ENCODE measurements at places on chromosomes 2 and 18. TPM values are rescaled to one million over a fixed set of nuclear protein-coding genes. Genes with fewer than 3 reads are reported as not detected.

DNA sequence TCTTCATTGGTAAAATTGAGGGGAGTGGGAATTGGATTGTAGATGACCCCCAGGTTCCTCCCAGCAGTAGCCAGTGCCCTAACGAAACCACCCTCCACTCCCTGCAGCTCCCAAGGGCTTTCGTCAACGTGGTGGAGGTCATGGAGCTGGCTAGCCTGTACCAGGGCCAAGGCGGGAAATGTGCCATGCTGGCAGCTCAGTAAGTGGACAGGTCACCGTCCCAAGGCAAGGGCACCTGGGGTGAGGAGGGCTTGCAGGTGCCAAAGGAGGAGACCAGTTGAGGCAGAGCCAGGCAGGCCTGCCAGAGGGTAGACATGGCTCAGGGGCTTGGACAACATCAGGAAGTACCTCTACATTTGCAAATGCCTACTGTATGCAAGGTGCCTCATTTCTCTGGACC is 122.6 kb upstream of the PPP1CB start:
- DNase-seq = no peak

The CDCA7 gene
- 0.34 TPM for polyA plus RNA-seq

The MAPRE2 gene
- polyA plus RNA-seq = 15.2 TPM

GRCh38 chr2:194086129-194086528 is 1570.9 kb upstream of the SLC39A10 start:
- no peak for DNase-seq

DNA sequence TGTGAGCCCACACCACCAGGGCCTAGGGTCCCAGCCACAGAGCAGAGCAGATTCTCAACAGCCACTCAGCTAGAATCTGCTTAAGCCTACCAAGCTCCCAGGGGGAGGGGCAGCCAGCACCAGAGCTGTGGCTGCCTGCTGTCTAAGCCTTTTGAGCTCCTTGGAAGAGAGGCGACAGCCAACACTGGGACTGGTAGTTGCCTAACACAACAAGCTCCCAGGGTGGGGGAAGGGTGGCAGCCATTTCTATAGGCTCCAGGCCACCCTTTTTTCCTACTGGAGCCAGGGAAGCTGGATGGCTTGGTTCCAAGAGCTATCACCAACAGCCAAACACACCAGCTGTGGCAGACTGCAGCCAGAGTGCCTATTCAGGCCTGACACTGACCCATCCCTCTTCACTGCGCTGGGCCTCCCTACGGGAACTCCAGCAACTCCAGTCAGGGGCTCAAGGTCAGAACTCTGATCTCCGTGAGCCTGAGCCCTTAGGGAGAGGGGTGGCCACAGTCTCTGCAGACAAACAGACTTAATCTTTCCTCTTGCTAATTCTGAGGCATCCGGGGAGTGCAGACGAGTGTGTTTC is 1824.3 kb upstream of the CELF4 start:
- DNase-seq = no peak

The NEURL3 gene
- 11.1 TPM for polyA plus RNA-seq

DNA sequence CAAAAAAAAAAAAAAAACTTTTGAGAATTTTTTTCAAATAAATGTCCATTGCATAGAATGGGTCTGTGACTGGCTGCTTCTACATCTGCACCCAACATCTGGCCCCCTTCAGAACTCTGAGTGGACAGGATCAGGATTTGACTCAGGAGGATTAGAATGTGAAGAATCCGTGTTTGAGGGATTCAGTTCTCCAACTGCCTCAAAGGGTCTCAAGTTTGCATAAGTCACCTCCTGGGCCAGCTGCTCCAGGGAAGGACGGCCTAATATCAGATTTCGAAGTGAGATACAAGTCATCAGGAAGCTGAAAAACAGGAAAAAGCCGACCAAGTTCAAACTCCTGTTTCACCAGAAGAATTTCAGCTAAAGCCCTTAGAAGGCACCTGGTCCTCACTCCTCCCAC is 10.9 kb downstream of the MAT2A start:
- DNase-seq = no peak

DNA sequence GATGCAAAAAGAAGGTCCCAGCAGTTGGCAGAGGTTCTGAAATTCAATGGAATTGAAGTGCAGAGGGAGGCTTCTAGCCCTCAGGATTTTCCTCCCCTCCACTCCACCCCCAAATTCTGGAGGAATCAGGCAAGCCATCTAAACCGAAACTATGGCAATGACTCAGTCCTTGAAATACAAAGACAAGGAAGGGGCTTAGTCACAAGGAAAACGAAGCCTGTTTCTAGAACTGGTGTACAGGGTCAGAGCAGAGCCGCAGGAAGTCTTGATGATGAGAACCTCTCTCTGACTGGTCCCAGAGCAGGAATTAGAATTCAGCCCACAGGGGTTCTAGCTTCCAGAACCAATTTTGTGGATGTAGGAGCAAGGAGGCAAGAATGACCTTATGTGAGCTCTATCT is 111.7 kb upstream of the SCN1A start:
- DNase-seq = no peak

DNA sequence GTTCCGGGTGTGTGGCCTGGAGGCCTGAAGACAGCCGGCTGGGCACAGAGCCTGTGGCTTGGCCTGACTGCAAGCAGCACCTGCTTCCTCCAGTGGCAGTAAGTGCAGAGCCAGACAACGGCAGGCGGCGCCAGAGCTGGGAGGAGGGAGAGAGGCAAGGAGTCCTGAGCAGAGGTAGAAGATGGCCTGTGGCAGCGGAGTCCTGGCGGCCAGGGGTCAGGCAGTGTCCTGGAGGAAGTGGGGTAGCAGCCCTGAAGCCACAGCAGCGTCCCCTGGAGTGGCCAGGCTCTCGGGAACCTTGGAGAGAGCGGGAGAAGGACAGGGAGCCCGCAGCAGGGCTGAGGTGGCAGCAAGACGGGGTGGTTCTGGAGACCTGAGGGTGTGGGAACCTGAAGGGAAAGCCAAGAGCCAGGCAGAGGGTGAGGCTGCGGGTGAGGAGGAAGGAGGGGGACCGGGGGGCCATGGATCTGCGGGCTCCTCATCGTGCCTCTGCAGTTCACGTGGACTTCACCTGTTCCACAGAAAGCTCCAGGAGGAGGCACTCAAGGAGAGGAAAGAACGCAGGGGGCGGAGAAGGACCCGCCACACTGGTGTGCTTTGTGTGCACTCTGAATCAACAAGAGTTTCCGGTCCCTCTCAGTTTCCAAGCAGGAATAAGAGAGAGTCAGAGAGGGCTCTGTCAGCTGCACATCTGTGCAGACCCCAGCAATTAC is 85.9 kb downstream of the USP40 start:
- no peak for DNase-seq

The NCOA1 gene
- polyA plus RNA-seq = 11.6 TPM

- DNase-seq = no peak
Observed at GRCh38 chr18:59820663-59821062, 79.1 kb upstream of the PMAIP1 start.

The MLPH gene
- 4.6 TPM for polyA plus RNA-seq

The DTNA gene
- 6.2 TPM for polyA plus RNA-seq

GRCh38 chr2:175167076-175167791 is 769 bp downstream of the ATF2 start:
- DNase-seq = peak; percentile 67

DNA sequence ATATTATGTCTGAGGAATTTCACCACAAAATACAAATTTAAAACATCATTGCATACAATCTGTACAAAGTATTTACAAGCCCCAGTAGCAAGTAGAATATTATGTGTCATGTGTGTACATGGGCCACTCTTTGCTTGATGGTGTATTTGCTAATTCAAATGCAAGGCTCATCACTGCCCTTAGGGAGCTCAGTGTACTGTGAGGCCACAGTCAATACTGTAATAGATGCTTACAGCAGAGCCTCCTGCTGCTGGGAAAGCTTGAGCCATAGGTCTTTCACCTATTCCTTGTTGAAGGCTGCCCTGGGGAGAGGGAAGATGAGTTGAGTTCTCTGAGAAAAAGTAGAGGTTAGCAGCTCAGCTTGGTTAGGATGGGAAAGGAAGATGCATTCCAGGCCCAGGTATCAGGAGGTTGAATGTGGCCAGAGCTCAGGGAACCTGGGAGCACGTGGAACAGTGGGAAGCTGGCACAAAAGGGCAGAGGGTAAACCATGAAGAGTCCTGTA is 189.6 kb downstream of the LRP1B start:
- DNase-seq = no peak

Measured in kidney (tissue), 22 donors.